ENCODE measurements at places on chromosomes 7 and 10.

DNA sequence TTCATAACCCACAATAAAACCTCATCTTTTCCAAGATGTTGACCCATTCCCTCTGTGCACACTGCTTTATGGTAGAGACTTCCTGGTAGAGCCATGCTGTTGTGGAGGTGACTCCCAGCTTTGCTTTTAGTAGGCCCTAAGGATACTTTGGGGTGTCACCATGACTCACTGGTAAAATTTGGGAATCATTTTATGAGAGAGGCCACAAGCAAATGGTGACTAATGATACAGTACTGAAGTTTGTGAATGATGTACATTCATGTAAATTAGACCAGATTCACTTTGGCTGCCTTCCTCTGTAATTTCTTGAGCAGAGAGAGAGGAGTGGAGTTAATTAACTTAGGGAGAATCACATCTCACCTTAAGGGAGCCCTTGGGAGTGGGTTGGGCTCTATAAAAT is 686.5 kb downstream of the LRMDA start:
- peak; percentile 80 for DNase-seq

DNA sequence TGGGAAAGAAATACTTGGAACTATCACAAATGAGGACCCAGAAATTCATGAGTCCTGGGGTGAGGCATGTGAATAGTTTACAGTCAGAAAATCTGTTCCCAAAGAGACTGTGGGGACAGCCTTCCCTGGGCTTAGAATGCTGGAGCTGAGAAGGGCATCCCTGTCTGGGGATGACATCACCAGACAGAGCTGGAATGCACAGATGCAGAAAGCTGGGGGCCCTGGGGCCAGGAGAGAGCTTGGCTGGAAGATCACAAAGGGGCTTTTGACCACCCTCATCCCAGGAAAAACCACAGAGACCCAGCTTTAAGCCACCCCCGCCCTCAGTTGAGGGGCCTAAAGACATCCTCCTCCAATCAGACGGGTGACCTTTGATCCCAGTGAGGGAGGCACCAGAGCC is 264.5 kb downstream of the PLXNA4 start:
- no peak for DNase-seq

GRCh38 chr10:58796242-58796641 is 283.6 kb downstream of the BICC1 start:
- no peak for DNase-seq

GRCh38 chr10:44567471-44567870 is 182.6 kb upstream of the CXCL12 start:
- peak; percentile 75 for DNase-seq

- no peak for DNase-seq
These were observed 4.7 kb downstream of the RBM20 start for GRCh38 chr10:110648692-110649346.

DNA sequence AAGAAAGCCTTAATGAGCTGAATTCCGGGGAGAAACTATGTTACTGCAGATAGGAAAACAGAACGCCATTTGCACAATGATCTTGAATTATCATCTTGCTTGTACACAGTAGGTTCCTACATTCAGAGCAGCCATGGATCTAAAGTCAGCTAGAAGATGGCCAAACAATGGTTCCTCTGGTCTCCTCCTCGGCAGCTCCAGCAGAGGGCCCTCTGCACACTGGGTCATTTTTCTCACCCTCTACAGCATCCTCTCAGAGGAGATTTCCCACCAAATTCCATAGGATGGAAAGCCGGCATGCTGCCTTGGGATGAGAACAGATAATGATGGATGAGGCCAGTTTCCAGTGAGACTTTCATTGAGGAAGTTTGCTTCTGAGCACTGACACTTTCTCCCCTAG is 308.5 kb upstream of the NFE2L3 start:
- DNase-seq: no peak

GRCh38 chr7:107469929-107470328 is at the start of gene GPR22:
GPR22 (plus strand) TSS chr7:107470057; CDS start chr7:107474061, 4,004 bp downstream.
- no peak for DNase-seq

- no peak for DNase-seq
These were observed 128.7 kb downstream of the COBL start for GRCh38 chr7:51187941-51188340.

DNA sequence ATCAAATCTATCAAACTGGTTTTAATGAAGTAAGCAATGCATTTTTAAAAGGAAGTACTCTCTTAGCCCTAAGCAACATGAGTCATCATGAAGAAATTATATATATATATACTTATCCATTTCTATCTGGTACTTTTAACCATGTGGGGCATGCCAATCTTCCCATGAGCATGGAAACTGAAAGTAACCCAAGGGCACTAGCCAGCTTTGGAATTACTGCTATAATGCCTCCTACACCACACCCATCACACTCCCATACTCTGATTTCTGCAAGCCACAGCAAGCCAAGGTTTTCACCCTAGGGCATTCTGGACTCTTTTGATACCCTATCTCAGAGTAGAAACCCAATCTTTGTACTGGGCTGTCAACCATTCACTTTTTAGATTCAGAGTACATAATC is 204.6 kb downstream of the IMMP2L start:
- DNase-seq: peak; percentile 34

- DNase-seq: peak; percentile 85
These were observed 122.6 kb downstream of the MICU1 start for GRCh38 chr10:72503241-72503640.

DNA sequence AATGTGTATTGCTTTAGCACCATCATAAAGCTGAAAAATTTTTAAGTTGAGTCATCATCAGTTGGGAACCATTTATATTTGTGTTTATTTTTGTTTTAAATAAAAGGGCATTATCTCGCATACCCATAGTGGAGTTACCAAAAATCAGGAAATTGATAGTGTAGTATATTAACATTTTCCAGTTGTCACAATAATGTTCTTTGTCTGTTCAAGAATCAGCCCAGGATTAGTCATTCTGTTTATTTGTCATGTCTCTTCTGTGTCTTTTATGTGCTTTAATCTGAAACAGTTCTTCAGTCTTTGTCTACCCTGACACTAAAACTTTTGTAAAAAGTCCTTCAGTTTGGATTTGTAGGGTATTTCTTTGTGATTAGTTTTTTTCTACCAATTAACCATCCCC is 827.8 kb upstream of the ZWINT start:
- DNase-seq: no peak

- DNase-seq: no peak
These were observed 22.4 kb upstream of the KLF6 start for GRCh38 chr10:3807211-3807927.

GRCh38 chr7:7228967-7229366 is 46.6 kb downstream of the C1GALT1 start:
- DNase-seq: no peak

DNA sequence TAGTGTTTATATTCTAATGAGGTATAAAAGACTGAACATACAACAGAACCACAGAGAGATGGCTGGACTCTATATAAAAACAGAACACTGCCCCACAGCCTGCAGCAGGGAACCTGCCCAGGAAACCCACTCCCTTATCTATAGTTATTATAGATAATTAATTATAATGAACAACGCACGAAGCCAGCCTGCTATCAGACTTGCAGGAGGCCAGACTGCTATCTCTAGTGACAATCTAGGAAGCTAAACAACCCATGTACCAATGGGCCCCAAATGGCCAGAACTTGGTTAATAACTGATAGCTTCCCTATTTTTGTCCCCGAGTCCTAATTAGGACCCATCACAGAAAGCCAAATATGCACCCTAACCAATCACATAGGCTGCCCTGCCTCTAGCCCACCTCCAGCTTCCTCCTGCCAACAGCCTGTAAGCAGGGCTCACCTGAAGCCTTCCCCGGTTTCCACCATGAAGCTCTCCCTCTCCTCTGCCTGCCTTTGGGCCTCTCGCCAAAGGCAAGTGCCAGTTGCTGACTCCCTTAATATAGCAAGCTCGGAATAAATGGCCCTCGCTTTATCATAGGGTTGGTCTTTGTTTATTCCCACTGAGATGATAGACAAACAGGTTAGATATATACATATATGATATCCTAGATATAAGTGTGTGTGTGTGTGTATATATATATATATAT is 74.5 kb downstream of the SYPL1 start:
- no peak for DNase-seq

DNA sequence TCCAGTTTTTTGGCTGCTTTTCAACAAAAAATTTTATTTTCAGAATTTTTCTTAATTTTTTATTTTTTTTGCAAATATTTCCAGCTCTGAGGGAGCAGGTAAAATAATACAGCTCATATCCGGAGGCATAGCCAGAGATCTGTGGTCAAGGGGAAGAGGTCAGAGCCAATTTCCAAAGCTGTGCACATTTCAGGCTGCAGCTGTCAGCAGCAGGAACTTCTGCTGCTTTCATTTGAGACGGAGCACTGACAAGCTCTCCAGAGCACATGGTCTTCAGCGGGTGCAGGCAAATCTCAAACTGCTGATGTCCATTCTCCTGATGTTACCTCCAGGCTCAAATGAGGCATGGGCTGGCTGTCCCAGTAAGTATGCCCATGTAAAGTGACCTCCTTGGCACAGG is 31.1 kb downstream of the SLC26A4 start:
- DNase-seq: no peak

DNA sequence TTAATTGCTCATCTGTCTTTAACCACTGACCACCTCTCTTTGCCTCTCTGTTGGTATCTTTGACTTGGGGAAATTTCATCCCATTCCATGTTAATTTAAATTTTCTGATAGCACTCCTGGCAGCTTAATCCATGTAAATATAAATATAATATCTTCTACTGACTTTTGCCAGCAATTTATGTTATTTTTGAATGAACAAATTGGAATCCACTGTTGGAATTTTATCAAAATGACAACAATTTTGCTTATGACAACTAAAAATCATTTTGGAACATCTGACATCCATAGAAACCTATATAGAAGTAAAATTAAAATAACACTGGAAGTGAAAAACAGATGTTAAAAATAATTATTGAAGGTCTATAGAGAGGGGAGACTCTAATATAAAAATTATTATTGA is 176.5 kb upstream of the AKR1E2 start:
- DNase-seq: no peak

GRCh38 chr7:66815951-66816350 is 75.4 kb downstream of the RABGEF1 start:
- no peak for DNase-seq

GRCh38 chr7:30463405-30464145 is 15.0 kb downstream of the NOD1 start:
- no peak for DNase-seq
